ENCODE measurements at places on chromosomes 7 and 10.

DNA sequence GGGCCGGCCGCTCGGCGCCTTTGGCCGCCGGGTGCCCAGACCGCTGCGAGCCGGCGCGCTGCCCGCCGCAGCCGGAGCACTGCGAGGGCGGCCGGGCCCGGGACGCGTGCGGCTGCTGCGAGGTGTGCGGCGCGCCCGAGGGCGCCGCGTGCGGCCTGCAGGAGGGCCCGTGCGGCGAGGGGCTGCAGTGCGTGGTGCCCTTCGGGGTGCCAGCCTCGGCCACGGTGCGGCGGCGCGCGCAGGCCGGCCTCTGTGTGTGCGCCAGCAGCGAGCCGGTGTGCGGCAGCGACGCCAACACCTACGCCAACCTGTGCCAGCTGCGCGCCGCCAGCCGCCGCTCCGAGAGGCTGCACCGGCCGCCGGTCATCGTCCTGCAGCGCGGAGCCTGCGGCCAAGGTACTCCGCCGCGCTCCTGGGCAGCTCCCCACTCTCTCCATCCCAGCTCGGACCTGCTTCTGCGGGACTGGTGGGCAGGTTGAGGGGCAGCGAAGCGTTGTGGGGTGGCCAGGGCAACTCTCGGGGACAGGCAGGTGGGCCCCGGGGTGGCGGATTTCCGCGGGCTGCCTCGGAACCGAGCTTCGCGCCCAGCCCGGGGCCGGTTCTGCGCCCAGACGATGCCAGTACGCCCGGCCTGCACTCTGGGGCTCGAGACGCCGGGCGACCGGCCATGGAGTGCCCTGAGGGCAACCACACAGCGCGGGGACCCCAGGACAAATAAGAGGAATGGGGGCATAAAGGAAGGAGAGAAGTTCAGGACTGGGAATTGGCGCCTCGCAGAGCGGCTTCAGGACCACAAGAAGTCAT is 578 bp downstream of the HTRA1 start:
- ATAC-seq = peak; percentile 57

GRCh38 chr10:128741680-128742079 is 615.5 kb upstream of the MKI67 start:
- no peak for ATAC-seq

DNA sequence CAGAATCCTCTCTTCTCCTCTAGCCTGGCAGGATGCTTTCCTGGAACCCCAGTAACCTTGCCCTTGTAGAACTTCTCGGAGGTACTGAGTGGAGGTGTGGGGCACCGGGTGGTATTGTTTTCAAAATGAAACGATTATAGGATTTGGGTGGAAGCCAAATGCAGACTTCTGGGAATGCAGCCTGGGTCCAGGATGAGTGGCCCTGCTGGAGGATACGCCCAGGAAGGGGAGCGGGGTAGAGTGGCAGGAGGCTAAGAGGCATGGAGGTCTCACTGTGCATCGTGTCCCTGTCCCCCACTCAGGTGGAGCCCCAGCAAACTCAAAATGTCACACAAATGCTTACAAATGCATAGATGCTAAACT is 109.1 kb upstream of the PPIF start:
- no peak for ATAC-seq

GRCh38 chr10:126286256-126286780 is 102.0 kb downstream of the ADAM12 start:
- ATAC-seq = no peak

- ATAC-seq = no peak
Measured at GRCh38 chr7:24833549-24833948, 76.3 kb upstream of the GSDME start.

GRCh38 chr7:141975806-141976523 is 2.4 kb upstream of the TAS2R38 start:
- ATAC-seq = peak; percentile 88

GRCh38 chr7:151397026-151397425 is 12.8 kb downstream of the WDR86 start:
- ATAC-seq = no peak

GRCh38 chr10:88457660-88458059 is 125.5 kb downstream of the RNLS start:
- no peak for ATAC-seq

DNA sequence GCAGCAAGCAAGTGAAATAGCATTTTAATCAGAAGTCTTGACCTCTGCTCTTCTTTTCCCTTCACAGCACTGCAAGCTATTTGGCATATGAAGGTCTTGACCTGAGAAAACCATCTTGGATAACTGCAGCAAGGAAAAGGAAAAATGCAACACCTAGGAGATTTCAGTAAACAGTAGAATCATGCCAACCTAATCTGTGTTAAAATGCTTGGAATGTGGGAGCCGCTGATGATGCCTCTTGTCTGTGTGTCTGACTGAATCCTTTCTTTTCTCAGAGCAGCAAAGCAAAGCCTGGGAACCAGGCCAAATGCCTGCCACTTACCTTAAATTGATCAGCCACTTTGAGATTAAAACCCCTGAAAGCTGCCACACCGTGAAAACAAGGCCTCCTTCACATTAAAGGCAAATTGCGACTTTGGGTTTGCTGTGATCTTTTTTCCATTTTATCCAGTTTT is 80.4 kb upstream of the CDK6 start:
- no peak for ATAC-seq

- ATAC-seq = no peak
Measured at GRCh38 chr10:75492173-75492925, 60.9 kb downstream of the LRMDA start.

DNA sequence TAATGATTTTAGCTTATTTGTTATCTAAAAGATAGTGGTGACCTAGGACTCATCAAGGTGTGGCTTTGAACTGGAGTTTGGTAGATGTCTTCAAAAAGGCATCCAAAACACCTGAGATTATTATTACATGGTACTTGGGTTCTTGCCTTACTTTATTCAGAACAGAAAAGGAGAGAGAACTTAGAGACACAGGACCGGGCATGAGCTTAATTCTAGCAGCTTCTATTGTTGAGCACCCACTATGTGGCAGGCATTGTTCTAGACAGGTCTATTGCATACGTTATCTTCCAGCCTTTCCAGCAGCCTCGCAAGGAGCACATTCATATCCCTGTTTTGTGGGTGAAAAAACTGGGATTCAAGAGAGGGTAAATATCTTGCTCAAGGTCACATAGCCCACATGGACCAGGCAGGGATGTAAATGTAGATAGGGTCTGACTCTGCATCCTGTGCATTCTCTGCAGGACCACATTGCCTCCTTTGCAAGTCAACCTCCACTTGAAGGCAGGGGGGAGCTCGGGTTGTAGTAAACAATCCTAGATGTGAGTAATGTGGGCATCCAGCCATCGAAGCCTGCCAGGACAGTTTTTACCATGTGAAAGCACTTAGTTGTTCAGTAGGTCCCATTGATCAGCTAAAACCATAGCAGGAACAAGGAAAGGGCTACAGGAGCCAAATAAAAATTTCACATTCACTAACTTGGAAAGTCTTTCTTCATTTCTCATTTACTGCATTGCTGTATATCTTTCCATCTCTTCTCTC is 551.4 kb downstream of the LRMDA start:
- no peak for ATAC-seq

DNA sequence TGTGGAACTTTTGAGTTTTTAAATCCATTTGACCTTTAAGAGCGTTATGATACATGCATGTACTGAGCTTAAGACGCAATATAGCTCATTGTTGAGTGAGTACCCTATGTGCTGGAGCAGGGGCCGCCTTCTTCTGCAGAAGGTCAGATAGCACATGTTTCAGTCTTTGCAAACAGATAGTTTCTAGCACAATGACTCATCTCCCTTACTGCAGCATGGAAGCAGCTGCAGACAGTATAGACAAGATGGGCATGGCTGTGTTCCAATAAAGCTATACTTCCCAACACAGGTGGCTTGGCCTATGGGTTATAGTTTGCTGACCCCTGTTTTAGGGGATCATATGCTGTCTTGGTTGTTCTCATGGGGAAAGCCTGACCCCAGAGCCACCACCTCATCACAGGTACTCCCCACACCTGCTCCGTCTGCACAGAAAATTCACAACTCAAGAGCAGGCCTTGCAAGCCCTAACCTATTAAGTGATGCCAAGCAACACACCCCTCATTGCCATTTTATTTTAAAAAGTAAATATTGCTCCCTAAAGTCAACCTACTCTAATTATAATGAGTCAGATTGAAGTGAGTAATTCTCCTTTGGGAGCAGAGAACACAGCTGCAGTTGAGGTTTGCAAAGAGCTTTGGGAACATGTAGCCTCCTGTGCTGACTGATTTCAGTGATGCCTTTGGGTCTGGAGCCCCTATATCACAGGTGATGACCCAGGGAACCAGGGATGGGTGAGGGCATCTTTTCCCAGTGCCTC is 330.1 kb downstream of the PAXIP1 start:
- no peak for ATAC-seq

DNA sequence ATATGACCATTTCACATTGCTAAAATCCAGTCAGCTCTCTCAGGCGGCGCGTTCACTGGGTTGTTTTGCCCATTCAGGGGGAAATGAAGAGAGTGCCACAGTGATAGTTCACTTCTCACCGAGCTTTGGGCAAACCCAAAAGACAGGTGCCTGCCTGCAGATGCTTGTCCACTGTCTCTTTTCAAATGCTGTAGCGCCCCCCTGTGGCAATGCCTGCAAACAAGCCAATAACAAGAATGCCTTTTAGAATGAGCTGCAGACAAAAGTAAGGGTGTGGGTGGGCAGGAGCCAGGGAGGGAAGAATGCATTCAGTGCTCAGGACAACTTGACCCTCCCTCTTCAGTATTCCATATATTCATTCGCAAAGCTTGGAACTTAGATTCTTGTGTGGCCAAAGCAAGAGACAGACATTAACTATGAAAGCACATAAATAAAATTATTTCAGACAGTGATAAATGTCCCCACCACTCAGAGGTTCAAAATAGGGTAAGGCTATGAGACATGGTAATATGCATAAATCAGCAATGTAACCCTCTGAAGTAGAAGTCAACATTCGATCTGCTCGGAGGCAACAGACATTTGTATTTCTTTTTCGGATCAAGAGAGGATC is 86.9 kb downstream of the JAZF1 start:
- peak; percentile 38 for ATAC-seq

DNA sequence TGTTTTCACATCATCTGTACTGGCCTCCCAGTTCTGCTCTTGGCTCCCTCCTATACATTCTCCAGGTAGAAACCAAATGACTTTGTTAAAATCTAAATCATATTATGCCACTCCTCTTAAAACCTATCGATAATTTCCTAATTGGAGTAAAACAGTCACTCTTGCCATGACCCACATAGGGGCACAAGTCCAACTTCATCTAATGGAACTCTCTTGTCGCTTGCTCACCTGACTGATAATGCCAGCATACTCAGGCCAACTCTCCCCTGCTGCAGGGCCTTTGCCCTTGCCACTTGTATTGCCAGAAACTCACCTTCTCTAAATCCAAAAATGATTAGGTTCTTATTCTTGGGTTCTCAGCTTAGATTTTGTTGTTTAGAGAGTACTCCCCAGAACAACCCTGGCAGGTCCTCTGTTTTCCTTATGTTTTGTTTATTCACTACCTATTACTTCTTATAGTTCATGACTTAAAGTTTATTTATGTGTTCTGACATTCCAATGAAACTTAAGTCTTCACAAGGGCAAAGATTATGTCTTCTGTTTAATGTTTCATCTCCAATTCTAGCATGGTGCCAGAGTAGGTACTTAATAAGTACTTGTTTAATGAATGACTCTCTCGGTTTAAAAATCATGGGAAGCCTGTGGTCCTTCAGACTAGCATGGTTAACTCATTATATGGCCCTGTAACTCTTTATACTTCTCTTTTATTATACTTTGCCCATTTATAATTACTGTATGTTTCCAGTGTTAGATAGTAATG is 345.9 kb upstream of the SMIM30 start:
- ATAC-seq = no peak

DNA sequence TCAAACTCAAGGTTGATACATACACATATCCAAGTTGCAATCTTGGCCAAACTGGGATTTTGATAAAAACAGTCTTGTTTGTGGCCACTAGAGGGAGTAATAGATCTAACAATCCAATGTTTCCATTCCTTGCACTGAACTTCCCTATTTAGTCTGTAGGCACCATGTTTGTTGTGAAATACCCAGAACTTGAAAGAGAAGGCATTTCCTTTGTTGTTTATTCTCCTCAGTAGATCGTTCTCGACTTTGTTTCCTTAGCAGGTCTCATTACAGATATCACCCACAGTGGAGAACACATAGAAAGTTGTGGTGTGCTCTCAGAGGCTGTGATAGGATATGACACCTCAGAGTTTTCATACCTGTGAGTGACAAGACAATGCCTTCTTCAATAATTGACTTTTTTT is 70.3 kb upstream of the MXI1 start:
- peak; percentile 87 for ATAC-seq

GRCh38 chr10:108203905-108204527 is 1039.5 kb upstream of the SORCS1 start:
- ATAC-seq = no peak

DNA sequence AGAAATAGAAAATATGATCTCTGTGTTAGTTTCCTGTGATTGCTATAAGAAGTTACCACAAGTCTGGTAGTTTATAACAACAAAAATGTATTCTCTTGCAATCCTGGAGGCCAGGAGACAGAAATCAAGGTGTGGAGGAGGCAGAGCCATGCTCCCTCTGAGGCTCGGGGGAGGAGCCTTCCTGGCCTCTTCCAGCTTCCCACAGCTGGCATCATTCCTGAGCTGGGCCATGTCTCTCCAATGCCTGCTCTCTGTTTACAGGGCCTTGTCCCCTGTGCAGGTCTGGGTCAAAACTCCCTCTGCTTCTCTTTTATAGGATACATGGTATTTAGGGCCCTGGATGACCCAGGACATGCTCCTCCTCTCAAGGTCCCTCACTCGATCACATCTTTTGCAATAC is 81.3 kb upstream of the RET start:
- no peak for ATAC-seq

DNA sequence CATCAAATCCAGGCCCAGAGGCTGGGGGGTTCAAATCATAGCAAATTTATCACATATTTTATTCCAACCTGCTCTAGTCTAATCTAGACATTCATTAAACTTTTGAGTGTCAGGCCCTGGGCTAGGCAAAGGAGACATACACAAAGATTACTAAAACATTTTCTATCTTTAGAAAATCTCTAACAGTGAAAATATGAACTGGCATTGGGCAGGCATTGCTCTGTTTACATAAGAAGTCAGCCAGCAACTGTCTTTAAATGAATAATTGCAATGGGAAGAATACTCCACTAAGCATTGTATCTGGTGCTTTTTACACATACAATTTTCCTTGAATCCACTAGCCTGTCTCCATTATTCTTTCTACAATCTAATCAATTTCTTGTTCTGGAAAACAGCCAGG is 222.5 kb upstream of the LRRN3 start:
- ATAC-seq = no peak

GRCh38 chr7:7181519-7182155 is 707 bp upstream of the C1GALT1 start:
- ATAC-seq = peak; percentile 45

GRCh38 chr10:96670786-96671185 is 49.5 kb downstream of the PIK3AP1 start:
- no peak for ATAC-seq

GRCh38 chr10:69710008-69710888 is 80.2 kb downstream of the FAM241B start:
- no peak for ATAC-seq

GRCh38 chr7:80537091-80537490 is 25.2 kb upstream of the GNAT3 start:
- ATAC-seq = no peak

DNA sequence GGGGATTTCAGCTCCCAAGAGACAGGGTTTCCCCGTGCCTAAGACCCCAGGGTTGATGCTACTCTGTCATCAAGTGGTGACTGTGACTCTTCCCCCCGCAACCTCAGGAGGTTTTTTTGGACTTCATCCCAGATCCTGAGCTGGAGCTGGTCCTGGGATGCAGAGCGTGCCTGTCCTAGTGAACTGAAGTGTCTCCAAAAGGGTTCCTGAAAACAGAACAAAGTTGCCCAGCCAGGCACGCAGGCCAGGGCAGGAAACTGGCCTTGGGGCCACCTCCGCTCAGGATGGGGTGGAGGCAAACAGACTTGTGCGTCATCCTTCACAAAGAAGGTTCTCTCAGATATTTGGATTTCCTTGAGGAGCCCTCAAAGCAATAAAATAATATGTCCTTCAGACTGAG is 118.9 kb downstream of the ITIH5 start:
- no peak for ATAC-seq

Data from activated T-helper 17 cell treated with anti-CD3 and anti-CD28 coated beads, Interleukin-2, amount 50 U/mL, for 72 hours (primary cell).